NCI-H187 (cell line): ENCODE measurements at places on chromosomes 2 and 18.

DNA sequence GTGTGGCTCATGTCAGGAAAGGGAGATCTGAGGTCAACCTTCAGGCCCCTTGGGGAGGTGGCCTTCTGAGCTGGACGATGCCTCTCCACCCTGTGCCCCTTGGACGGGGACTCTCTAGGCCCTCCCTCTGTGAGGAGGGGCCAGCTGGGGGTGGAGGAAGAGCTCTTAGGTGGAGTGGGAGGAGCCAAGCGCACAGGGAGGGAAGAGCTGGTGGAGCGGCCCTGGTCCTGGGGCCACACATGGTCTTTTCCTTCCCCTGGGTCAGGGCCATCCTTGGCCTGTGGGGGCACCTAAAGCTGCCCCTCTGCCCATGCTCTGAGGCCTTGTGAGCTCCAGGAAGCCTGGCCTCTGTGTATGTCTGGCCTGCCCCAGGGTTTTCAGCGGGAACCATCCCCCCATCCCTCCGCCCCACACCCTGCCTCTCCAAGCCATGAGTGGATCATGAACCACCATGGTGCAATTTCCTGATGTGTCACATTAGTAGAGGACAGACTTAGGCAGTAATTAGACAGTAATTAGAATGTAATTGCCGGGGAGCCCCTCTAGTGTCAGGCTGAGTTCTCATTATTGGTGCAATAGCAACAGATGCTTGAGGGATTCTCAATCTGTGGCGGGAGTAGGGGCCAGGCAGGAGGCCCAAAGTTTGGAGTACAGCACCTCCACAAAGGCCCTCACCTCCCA lies 63.0 kb downstream of the GLI2 start:
- DNase-seq, result no peak

DNA sequence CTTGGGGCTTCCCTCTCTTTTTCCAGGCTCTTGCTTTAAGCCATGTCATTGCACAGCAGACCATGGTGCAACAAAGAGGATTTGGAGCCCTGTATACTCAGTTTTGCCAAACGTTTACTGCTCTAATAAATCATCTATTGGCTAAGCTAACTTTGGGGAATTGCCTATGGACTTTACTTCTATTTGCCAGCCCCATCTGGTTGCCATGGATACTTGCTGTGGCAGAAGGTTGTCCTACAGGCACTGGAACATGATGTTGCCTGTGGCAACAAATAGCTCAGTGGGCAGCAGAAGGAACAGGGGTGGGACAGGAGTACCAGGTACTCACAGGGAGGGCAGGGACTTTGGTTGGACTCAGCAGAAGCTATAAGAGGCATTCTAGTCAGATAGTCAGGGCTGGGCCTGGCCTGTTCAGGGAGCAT lies 129.7 kb downstream of the CCDC85A start:
- DNase-seq, result no peak

- DNase-seq, result no peak
Observed at GRCh38 chr2:233085839-233086150, 25.7 kb downstream of the INPP5D start.

GRCh38 chr2:186576614-186577013 lies 13.2 kb upstream of the ITGAV start:
- no peak for DNase-seq

- DNase-seq, result no peak
Observed at GRCh38 chr2:150531591-150531990, 44.1 kb upstream of the RND3 start.

DNA sequence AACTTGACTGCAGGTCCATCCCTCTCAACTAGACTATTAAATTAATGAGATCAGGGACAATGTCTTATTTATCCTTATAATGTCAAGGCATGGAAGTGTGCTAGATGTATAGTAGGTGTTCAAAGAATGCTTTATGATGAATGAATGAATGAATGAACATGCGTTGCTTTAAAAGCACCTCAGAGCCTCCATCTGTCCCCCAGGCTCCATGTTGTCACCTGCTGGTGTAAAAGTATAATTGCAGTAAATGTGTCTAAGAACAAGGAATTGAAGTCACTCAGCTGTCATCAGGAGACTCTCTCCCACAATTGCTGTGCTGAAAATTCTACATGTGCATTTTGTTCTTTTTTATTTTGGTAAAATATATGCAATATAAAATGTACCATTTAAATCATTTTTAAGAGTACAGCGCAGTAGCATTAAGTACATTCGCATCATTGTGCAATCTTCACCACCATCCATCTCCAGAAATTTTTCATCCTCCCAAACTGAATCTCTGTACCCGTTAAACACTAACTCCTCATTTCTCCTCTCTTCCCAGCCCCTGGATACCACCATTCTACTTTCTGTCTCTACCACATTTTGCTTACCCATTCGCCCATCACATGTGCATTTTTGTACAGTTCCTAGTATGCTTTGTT lies 52.6 kb downstream of the GNAL start:
- DNase-seq, result no peak

- no peak for DNase-seq
Observed at GRCh38 chr18:23365602-23366001, 87.5 kb upstream of the RIOK3 start.

DNA sequence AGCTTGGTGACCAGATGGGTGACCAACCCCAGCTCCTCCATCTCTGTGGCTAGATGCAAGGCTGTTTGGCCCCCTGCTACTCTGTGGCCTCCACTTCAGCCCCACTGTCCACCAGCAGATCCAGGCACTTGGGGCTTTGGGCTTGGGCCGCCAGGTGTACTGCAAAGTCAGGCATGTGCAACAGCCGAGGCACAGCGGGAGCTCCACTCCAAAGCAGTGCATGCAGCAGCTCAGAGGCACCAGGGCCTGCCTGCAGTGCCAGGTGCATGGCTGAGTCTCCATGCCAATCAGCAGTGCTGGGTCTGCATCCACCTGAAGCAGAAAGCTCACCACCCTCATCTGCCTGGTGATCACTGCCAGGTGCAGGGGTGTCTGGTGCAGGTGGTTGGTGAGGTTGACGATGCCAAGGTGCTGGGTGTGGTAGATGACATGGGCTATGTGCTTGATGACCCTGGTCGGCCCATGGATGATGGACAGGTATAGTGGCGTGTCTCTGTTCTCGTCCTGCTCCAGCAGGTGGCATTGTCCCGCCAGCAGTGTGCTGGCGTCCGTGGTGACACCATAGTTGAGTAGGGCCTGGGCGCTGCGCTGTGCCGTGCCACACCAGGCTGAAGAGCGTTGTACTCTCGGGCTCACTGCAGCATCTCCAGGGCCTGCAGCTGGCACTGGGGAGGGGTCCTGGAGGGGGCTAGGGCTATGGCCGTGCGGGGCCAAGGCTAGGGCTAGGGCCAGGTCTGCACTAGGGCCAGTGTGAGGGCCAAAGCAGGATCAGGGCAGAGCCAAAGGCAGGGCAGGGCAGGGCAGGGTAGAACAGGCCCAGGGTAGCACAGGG lies 1.0 kb upstream of the ANKRD62 start:
- no peak for DNase-seq

- DNase-seq, result no peak
Observed at GRCh38 chr2:126770466-126770865, 114.5 kb downstream of the GYPC start.

- DNase-seq, result no peak
Observed at GRCh38 chr2:133682347-133682746, 114.1 kb upstream of the NCKAP5 start.

GRCh38 chr2:101717071-101717845 lies 19.8 kb downstream of the MAP4K4 start:
- DNase-seq, result no peak

GRCh38 chr2:101087638-101088037 lies 63.5 kb downstream of the TBC1D8 start:
- DNase-seq, result no peak

DNA sequence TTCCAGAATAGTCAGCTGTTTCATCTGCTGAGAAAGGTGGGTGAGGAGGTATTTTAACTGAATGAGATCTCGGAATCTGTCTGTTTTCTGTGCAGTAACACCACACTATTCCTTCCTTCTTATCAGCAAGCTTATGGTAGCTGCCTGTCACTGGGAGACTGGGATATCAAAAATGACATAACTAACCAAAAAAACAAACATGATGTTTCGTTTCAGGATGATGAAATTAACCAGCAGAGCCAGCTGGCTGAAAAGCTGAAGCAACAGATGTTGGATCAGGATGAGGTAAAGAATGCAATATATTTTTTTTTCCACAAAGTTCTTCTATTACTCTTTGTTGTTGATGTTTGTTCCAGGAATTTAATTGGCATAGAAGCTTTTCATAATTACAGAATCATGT lies 59.8 kb upstream of the LYPD6B start:
- no peak for DNase-seq

GRCh38 chr2:202529389-202529788 lies 105.4 kb upstream of the FAM117B start:
- DNase-seq, result no peak
